ENCODE measurements at places on chromosomes 6 and 20.

DNA sequence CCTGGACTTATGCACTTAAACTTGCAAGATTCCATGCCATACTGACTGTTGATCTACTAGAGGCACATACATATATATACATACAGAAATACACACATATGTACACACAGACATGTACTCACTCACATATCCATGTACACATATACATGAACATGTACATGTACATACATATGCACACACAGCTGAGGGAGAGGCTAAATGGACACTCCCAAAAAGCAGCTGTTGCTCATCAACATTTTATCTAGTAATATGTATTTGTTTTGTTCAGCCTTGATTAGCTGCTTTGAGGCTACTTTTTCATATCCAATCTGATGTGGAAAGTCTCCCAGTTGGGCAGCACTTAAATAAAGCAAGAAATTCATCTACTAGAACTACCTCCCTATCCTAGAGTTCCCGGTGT, 33.7 kb upstream of the FBXL4 start:
- no peak for DNase-seq

- DNase-seq = peak; percentile 8
These were observed 274.3 kb downstream of the CD109 start for GRCh38 chr6:73969971-73970970.

DNA sequence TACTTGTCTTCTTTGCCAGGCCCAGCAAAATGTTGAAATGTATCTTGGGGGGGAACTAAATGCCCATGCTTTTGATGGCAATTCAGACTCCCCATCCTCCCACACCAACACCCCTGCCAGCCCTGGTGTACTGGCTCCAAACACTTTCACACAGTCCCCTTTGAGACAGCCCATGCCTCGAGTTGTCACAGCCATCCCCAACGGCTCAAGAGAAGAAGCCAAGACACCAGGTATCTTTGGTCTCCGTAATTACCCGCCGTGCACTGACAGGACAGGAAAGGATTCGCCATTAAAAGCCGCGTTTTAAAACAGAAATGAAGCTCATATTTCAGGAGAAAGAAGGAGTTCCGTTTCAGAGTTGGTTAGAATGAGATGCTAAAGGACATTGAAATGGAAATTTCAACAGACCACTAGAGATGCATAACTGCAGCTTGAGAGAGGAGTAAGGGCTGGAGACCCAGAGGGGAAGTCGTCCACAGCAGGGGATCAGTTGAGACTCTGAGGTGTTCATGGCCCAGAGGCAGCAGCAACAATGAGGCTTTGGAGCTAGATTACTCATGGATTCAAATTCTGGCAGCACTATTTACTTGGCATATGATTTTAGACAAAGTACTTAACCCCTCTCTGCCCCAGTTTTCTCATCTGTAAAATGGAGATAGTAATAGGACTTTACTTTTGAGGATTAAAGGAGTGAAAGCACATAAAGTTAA, 63.5 kb upstream of the ADGRF1 start:
- DNase-seq = no peak

DNA sequence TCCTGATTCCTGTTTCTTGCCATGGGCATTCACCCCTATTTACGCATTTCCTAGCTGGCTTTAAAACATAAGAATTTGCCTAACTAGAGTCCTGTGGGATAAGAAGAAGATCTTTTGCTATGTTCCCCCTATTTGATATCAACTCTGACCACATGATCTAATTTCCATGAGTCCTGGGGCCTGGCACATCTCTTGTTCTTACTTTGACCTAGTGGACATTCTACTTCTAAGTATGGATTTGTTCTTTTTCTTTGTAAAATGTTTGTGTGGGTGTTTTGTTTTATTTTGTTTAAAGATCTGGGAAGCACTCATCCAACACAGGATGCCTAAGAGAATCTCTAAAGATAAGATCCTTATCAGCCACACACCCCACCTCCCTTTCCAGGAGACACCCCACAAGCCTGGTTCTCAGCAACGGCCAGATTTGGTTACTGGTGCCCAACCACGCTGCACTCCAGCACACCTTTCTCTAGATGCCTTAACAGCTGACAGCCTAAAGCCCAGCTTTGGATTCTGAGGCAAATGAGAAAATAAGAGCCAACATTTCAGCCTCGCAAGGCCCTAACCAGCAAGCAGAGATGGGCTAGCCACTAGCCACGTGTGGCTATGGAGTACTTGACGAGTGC, 74.7 kb downstream of the SLC23A2 start:
- DNase-seq = no peak

DNA sequence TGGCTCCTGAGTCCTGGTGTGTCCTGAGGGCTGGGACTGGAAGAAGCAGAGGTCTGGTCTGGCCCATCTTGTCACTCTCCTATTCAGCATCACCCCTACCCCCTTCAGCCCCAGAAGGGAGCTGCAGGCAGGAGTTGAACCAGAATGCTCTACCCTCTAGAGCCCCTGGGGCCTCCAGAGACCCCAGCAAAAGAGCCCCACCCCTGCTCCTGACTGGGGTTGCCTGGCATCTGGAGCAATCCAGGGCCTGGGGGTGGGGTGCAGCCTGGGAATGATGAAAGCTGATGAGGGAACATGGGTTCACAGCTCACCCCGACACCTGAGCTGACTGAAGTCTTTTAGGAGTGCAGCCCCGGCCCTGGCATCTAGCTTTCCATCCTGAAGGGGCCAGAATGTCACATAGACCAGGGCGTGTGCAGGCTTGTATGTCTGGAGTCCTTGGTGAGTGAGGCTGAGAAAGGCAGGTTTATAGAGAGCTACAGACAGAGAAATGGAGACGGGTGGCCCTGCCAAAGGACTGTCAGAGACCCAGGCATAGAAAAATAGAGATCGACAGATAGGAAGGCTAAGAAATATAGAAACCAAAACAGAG, 12.2 kb downstream of the FGD2 start:
- peak; percentile 20 for DNase-seq

GRCh38 chr6:39560915-39561314, 164.3 kb downstream of the KIF6 start:
- no peak for DNase-seq

GRCh38 chr6:53795702-53796450, 1.1 kb downstream of the LRRC1 start:
- DNase-seq = peak; percentile 30

GRCh38 chr6:151705993-151706733, 101.3 kb upstream of the ESR1 start:
- no peak for DNase-seq

- peak; percentile 88 for DNase-seq
These were observed 695 bp upstream of the TGIF2 start for GRCh38 chr20:36572701-36573102.

GRCh38 chr6:111658462-111659154, 52.9 kb upstream of the TRAF3IP2 start:
- DNase-seq = no peak

GRCh38 chr6:139996253-139996834, 621.9 kb upstream of the CITED2 start:
- no peak for DNase-seq

DNA sequence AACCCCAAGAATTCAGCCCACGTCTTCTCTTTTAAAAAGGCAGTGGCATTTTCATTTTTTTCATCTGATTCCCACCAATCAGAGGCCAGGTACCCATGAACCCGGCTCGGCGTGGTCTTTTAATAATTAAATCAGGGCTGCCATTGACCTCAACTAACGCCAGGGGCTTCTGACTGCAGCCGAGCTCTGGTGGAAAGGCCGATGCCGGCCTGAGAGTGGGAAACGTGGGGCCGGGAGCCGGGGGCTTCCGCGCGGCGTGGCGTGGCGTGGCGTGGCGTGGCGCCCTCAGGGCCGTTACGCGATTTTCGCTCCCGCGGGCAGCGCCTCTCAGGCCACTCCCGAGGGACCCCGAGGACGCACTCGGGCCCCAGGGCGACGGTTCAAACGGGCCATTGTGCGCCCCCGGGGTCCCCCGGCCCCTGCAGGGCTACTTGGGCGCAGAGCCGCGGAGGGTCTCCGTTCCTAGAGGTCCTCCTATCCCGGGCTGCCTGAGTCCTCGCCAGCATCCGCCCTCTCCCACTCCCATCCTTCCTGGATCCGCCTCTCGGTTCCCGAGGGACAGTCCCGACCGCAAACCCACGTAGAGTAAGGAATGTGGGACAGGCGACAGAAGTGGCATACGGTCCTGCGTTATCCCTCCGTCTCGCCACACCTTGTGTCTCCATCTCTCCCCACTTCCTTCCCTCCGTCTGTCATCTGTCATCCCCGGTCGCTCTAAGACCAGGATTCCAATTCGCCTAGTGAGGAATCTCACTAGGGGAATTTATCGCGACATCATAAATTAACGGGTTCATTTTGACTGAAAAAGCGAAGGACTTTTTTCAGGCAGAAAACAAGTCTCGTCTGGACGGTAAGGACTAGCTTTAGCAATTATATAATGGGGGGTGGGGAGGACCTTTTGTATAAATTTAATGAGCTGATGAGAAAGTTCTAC, 876 bp upstream of the TBPL1 start:
- DNase-seq = peak; percentile 54

DNA sequence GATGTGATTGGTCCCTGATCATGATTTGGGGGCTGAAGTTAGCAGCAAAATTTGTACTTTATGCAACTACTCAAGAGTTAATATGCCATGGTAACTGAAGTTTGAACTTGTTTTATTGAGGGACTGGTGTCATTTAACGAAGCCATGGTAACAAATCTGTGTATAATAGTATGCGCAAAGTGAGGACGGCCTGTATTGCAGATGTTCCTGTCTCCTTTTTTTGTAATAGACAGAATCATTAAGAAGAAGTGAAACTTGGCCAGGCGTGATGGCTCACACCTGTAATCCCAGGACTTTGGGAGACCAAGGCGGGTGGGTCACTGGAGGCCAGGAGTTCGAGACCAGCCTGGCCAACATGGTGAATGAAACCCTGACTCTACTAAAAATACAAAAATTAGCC, 22.3 kb downstream of the RPRD1B start:
- no peak for DNase-seq

DNA sequence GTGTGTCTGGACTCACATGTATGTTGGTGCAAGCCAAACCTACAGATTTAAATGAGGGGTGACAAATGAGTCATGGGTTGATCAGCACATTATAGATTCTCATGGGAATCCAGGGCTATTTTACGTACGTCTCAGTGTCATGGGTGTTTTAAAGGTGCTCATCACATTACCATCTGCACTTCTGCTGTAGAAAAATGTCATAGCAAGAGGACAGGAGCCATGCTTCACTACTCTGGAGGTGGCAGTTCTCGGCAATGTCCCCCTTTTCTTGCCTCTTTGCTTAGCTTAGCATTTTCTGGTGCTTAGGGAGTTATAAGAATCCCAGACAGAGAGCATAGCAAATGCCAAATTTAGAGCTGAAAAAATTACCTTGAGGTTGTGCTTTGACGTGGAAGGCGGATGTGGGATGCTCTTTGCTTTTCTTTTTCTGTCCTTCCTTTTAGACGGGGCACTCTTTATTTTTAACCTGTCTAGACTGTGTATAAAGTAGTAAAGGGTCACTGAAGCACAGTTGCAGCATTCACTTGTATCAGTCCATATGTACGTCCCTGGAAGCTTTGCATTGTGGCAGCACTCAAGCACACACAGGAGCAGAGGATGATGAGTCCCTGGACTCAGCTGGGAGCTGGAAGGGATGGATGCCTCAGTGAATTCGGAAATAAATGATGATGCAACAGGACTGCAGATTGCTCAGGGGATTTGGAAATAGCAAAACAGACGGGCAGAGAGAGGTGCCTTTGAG, 139.7 kb downstream of the SYNDIG1 start:
- DNase-seq = no peak

- no peak for DNase-seq
These were observed 106.8 kb upstream of the ARMC2 start for GRCh38 chr6:108741331-108741989.

GRCh38 chr20:40493549-40493948, 195.5 kb downstream of the MAFB start:
- DNase-seq = no peak

- no peak for DNase-seq
These were observed 29.0 kb upstream of the SPDEF start for GRCh38 chr6:34585108-34585507.

DNA sequence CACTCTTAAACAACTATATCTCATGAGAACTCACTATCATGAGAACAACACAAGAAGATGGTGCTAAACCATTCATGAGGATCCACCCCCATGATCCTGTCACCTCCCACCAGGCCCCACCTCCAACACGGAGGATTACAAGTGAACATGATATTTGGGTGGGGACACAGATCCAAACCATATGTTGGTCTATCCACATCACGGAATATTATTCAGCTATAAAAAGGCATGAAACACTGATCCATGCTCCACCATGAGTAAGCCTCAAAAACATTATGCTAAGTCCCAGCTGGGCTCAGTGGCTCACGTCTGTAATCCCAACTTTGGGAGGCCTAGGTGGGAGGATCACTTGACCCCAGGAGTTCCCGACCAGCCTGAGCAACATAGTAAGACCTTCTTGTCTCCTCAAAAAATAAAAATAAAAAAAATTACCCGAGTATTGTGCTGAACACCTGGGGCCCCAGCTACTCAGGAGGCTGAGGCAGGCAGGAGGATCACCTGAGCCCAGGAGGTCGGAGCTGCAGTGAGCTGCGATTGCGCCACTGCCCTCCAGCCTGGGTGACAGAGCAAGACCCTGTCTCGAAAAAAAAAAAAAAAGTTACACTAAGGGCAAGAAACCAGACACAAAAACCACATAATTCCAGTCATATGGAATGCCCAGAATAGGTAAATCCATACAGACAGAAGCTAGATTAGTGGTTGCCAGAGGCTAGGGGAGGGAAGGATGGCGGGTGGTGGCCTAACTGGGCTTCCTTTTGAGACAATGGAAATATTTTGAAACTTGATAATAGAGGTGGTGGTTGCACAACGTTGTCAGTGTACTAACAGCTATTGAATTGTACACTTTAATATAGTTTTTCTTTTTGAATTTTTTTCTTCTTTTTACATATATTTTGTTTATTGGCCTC, 43.1 kb downstream of the ZNF217 start:
- DNase-seq = no peak

DNA sequence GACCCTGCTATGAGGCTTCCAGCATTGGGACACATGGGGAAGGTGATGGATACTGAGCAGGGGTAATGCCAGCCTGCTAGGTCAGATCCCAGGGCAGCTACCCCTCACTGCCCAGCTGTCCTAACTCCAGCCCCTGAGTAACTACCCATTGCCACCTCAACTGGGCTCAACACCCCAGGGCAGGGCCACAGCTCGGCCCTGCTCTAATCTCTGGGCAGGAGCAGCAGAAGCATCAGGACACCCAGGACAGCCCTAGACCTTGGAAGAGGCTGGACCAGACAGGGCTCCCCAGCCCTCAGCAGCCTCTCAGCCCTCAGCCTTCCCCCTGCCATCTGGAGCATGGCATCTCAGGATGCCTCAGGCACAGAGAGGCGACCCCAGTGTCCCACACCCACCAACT, 67.4 kb upstream of the TOP1 start:
- no peak for DNase-seq

Measured in activated CD4-positive, alpha-beta T cell treated with anti-CD3 and anti-CD28 coated beads for 36 hours (primary cell).